ENCODE measurements at places on chromosomes 4 and X.

DNA sequence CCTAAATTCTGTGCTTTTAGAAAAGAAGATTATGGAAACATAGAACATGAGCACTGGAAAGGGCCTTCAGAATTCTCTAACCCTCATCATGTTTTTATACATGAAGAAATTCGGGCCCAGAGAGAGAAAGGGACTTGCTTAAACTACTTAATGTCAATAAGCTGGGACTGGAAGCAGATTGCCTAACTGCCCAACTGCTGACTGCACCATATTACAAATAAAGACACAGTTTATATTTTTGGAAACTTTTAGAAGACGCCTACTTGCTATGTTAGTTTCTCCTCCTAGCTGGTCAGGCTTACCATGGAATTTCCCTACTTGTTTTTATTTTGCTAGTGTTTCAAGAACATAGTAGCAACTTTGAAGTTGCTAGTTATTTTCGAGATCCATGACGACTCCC is 47.1 kb downstream of the SLC9A6 start:
- no peak for DNase-seq

DNA sequence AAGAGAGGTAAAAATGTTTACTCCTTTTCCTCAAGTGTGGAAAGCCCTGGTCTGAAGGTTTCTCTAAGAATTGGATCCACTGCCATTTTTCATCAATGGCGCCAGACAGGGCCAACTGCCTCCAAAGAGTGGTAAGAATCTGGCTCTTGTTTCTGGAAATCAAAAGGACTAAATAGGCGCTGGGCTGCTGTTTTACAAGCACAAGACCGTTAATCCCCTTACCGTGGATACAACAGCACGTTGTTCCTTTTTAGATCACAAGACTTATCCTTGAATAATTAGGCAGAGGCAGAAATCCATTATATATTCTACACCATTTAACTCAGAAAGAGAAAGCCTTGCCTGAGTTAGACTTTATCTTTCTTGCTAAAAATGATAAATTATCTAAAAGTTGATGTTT is 10.6 kb downstream of the CLTRN start:
- DNase-seq = no peak

GRCh38 chr4:1330761-1331590 is 16.0 kb upstream of the UVSSA start:
- DNase-seq = peak; percentile 39

DNA sequence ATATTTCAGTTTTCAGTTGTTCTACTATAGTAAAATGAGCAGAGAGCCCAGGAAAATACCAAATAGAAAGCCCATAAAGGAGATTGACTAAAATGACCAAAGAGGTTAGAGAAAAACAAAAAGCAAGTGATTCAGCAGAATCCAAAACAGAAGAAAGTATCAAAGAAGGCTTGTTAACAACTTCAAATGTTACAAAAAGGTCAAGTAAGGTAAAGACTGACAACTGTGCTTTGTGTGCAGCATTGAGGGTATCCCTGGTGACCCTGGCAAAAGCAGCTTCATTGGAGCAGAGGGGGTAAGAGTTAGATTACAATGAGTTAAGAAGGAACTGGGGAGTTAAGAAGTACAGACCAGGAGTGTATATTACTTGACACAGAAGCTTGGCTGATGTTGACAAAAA is 317.9 kb downstream of the OPHN1 start:
- no peak for DNase-seq

DNA sequence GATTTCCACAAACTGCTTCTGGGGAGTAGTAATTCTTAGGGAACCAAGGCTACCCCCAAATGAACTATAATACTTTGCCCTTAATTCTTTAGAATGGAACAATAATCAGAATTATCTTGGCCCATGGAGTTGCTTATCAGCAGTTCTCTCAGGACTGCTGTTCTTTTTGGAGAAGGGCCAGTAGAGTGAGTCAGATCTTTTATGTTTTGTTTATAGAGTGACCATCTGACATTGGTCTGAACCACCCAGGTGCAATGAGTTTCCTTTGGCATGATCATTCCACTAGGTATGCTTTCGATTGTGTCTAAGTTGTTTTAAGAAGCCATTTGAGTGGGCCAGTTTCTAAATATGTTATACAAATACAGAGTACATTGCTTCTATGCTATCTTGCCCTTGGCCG is 31.8 kb downstream of the PRRG1 start:
- no peak for DNase-seq

GRCh38 chr4:22739968-22740367 is 47.2 kb downstream of the GBA3 start:
- no peak for DNase-seq
